ENCODE measurements at places on chromosomes 1 and 21.

DNA sequence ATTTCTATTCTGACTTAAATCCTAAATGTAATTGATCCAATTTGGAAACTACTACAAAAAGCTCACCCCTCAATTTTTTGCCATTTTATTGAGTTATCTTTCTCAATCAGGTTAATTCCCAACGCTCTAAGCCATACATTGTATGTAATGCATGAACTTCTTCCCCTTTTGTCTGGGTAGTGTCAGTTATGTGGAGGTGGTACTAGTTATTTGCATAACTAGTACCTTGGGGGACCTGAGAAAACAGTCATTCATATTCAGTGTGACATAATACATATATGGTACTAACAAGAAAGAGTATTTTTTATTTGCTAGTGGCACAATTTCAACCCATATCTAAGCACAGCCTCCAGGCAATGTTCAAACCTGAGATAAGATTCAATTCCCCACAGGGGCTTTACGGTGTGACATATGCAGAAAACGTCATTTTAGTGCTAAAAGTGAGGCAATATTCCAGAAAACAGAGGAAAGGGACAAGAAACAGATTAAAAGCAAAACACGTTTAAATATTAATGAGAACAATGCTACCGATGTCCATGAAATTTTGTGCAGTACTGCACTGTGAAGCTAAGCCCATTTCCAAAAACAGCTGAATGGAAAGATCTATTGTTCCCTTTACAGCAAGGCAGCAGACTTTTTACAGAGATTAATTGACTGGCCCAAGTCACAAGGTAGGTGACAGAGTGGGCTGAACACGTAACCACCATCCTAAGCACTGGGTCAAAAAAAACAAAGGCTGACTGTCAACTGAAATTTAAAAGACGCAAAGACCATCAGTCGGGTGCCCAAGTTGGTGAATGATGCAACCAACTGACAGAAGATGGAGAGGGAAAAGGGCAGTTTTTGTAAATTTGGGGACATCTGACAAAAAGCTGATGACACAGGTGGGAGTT lies 1.4 kb downstream of the HLCS start:
- no peak for DNase-seq

GRCh38 chr1:7690496-7691182 lies 80.5 kb upstream of the VAMP3 start:
- DNase-seq, result no peak

GRCh38 chr1:190193508-190194115 lies 284.1 kb downstream of the BRINP3 start:
- no peak for DNase-seq

DNA sequence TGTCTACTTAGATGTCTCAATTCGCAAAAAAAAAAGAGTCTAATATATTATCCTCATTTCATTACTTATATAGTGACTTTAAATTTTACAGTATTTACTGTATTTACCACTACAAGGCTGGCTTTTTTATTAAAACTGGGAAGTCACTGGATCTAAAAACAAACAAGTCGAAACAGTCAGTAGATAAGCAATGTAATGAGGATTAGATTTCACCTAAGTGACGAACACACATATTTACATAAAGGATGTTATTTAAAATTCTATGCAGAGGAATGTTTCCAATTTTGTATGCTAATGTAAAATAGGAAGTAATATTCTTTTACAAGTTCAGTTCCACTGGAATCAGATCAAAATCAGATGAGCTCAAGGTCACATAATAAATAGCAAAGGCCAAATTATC lies 28.3 kb downstream of the TTC13 start:
- no peak for DNase-seq

DNA sequence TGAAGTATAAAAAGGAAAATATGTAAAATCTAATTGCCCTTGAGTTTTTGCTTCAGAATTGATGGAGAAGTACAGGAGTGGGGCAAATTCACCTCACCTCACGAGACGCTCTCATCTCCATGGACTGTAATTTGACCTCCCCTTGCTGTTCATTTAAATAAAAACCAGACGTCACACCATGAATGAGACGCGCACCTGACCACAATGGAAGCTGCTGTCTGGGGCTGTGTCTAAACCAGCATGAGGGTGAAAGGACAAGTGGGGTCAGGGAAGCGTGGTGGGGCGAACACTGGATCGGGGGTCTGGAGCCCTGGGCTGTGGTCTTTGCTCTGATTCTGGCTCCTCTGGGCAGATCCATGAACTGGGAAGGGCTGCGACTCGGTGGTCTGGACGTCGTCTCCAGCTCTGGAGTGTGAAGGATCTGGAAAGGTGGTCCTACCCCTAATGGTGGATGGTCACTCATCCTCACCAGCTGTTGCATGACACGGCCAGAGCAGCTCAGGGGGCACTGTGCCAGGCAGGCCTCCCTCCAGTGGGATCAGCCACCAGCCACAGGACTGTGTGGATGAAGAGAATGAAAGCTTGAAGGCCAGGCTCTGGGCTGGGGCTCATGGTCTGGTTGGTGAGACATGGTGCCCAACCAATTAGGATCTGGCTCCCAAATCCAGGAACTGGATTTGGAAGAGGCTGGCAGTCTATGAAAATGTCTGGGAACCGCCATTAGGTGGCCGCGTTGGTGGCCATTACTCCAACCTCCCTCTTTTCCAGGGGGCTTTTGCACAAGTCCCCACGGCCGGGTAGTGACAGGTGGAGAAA lies 728.6 kb downstream of the PTPRU start:
- DNase-seq, result no peak

DNA sequence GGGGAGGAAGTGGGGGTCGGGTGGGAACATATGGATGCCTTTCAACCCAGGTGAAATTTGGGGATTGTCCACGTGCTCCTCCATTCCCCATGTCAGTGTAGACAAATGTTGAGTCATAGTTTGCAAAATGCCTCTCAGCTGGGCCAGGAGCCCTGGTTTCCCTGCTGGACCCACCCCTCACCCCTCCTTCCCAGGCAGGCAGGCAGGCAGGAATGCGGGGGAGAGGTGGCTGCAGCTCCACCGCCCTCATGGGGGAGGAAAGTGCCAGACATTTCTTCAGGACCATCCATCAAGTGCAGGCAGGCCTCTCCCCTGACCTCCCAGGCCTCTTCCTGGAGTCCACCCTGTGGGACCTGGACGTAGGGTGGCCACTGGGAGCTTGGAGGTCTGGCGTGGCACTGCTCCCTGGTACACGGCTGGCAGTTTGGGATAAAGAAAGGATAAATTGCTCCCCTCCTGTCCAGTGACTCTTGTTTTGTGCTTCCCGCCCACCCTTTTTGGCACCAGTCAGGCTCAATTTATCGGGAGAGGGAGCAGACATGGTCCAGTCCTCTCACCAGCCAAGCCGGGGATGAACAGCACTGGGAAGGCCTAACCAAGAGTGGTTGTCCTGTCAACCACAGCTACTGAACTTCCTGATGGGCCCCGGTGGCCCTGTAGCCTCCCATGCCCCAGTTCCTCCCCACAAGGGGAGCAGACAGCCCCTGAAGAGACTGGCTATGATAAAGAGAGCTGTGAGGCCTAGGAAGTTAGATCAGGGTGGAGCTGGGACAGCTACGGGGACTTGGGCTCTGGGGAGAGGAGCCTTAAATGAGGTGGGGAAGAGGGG lies 18.9 kb downstream of the NPR1 start:
- DNase-seq, result no peak

DNA sequence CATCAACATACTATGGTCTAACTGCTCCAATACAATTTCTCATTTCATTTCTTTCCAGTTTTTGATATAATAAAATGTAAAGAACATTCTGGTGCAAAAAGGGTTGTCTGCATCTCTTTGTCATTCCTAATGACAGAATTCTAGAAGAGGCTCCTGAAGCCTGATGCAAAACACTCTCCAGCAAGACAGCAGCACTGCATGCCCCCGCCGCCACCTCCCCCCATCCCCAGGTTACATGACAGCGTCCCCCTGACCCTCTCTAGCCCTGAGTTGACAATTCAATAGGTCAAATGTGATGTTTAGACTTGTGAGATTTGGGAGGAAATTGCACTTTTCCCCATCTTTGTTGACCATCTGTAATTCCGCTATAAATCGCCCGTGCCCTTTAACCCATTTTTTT lies 64.6 kb upstream of the C1orf21 start:
- no peak for DNase-seq

DNA sequence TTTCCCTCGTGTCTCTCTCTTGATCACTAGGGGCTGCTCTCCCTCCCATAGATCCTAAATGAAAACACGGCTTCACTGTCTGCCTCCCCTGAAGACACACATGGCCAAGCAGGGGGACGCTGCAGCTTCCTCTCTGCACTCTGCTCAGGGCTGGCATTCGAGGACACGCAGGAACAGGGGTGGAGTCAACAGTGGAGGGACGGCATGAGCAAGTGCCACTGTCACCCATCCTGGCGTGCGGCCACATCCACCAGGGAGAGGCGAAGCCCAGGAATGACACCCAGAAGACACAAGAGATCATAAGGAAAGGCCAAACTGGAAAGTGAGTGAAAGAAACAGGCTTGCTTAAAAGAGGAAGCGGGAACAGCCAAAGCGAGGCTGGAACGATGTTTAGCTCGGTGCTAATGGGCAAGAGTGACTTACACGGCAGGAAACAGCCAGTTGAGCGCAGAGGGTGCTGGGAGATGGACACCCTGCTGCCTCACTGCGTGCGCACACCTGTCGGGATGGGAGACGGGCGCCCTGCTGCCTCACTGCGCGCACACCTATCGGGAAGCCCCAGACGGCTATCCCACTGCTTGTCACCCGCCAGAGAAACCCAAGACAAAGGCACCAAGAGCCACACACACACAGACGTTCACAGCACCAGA lies 13.6 kb upstream of the C1QTNF12 start:
- DNase-seq, result no peak

DNA sequence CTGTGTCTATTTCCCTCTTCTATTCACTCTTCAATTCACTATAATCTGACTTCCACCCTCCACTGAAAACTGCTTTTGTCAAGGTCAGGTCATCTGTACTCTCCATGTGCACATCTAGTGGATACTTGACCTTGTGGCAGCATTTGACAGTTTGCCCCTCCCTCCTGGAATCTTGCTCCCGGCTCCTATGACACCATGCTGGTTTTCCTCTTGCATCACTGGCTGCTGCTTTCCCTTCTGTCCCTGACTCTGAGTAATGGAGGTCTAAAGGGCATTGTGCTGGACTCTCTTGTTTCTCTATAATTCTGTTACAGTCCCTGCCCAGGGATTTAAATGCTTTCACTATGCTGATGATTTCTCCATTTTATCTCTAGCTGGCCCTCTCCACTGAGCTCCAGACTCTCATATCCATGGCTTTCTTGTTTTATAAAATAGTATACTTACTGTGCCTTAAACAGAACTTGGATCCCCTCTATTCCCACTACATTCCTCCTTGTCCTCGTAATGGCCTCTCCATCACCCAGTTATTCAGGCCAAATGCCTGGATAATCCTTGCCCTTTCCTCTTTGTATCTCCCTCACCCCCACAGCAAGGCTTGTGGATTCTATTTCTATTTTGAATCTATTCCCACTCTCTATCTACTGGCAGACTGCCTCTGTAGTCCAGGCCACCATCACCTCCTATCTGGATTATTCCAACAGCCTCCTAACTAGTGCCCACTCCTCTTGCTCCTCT lies 36.8 kb upstream of the PODN start:
- no peak for DNase-seq

DNA sequence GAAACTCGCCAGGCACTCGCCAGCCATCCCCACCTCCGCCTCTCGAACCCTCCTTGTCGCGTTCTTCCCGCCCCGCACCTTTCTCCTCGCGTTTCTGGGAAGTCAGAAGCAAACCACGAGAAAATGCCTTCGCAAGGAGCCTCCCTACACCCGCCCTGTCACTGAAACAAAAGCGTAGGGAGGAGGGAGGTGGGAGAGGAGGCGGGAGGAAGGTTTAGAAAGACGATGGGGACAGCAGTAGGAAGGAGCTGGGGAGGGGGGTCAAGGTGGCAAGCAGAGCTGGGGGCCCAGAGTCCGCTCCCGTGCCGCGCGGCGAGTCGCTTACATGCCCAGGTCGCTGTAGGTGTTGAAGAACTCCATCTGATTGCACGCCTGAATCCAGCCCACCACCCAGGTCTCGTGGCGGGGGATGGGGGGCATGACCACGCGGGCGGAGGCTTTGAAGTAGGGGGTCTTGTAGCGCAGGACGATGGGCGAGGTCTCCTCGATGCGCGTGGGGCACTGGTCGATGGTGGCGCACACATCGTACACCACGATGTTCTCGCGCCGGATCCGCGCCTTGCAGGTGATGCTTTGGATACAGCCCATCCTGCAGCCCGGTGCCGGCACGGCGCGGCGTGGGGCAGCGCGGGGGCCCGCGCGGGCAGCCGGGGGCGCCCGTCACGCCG lies 1.0 kb downstream of the FAM78B start:
- no peak for DNase-seq

DNA sequence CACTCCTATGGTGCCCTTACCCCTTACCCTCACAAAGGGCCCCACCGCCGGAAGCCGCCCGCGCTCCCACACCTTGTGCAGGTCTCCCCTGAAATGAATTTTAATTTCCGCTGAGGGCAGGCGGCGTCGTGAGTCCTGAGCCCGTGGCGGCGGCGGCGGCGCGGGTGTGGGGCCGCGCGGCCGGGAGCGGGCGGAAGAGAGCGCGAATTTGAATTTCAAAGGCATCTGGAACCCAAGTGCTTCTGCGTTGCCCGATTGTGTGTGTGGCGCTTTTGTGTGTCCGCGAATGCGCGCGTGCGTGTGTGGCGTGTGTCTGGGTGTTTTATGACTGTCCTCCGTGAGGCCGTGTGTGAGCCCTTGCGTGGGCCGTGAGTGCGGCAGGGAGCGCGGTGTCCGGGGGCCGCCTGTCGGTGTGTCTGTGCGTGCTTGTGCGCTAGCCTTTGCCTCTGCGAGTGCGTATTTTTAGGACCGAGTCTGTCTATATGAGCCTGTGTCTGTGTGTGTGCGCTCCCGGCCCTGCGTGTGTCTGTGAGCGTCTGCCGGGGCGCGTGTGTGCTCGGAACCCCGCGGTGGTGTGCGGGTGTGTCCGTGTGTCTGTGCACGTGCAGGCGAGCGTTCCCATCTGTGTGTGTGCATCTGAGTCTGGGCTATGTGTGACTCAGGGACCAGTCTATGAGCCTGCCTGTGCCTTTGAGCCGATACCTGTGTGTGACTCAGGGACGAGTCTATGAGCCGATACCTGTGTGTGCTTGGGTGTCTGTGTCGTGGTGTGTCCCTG lies 7.9 kb upstream of the ADGRB2 start:
- no peak for DNase-seq

DNA sequence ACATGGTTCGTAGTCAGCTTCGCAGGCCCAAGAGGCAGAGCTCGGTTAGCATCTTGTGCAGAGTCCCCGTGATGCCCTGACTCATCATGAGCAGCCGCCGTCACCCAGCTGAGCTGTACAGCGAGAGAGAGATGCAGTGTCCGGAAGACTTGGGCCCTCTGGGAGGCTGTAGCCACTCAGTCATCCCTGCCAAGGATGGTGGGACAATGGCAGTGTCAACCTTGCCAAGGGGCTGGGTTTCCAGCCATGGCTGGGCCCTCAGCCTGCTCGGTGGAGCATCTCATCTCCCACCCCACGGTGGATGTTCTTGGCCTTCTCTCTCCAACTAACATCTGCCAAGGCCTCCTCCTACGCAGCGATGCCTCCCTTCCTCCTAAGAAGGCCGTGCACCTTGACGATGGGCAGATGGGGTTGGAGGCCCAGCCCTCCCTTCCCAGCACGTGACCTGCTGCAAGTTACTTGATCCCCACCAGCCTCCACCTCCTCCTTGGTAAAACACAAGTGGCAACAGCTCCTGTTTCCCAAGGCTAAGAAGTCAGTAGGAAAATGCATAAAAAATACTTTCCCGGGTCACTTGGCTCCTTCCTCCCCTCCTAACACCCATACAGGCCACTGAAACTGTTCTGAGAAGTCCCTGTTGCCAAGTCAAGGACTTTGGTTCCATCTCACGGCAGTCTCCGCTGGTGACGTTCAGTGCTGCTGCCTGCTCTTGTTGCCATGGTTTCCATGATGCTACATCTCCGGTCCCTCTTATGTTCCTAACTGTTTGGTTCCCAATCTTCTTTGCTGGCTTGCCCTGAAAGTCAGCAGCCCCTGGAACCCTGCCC lies 384.7 kb upstream of the VAMP3 start:
- DNase-seq, result no peak

GRCh38 chr1:200281201-200281835 lies 128.5 kb downstream of the ZNF281 start:
- no peak for DNase-seq
